Tibial nerve (tissue), 4 donors: ENCODE measurements at places on chromosomes 6 and 20. TPM values are rescaled to one million over a fixed set of nuclear protein-coding genes. Genes with fewer than 3 reads are reported as not detected.
A peak's percentile ranks its signal among the peaks of the same experiment; 100 is the strongest.

Gene CDH26
- total RNA-seq = 2.5 TPM

Gene TSPO2
- not detected for total RNA-seq

Gene PHACTR1
- total RNA-seq = 1.5 TPM

Gene SLC22A16
- not detected for total RNA-seq

Gene CAP2
- 4.5 TPM for total RNA-seq

Gene DEFB112
- total RNA-seq = not detected

Gene SIGLEC1
- total RNA-seq = 33.9 TPM

Gene CDH22
- total RNA-seq = 0.60 TPM

Gene ECI2
- 44.9 TPM for total RNA-seq

- no peaks in the 10 kb centered on the region for H3K36me3 ChIP-seq
- peaks cover 4% of the 10 kb centered on the region for H3K4me1 ChIP-seq
- no peak for DNase-seq
- H3K4me3 ChIP-seq = no peak overlapping the region
These were observed 6.4 kb upstream of the TBXT start for GRCh38 chr6:166174031-166174430.

DNA sequence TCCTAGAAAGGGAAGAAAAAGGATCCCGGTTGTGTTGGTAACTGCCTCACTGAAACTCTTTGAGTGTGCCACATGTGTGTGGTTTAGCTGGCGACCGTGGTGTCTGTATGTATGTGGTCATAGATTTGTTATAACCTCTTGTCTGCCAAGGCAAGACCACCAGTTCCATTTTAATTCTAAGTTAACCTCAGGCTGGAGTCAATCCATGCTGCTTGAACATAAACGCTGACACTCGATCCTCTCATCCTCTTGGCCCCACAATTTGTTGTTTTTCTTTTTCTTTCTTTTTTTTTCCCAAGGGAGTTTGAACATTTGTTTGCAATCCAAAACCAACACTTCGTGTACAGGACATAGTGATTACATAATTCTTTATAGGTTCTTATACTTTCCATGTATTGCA, 318.9 kb upstream of the JAG1 start:
- no peak overlapping the region for H3K4me3 ChIP-seq
- no peaks in the 10 kb centered on the region for H3K27me3 ChIP-seq
- no peak overlapping the region for H3K27ac ChIP-seq
- no peak for DNase-seq
- no peaks in the 10 kb centered on the region for H3K36me3 ChIP-seq

DNA sequence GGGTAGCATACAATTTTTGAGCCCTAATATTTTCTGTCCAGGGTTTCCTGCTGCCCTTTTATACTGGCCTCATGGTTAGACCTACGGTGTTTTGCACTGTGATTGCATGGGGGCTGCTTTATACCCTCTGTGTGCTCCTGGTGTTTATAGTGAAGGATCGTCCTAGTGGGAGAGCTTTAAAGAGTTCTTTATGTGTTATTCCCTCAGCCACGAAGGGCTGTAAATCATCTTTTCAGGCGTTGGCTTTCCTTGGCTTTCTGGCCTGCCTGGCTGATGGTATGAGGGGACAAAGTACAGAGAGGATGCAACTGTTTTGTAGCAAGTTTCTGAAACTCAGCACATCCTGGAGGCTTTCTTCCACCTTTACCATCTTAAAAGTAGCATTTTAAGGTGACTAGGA, 464.3 kb downstream of the EPM2A start:
- H3K36me3 ChIP-seq = no peaks in the 10 kb centered on the region
- DNase-seq = no peak
- no peaks in the 10 kb centered on the region for H3K4me1 ChIP-seq
- H3K4me3 ChIP-seq = no peak overlapping the region
- H3K27me3 ChIP-seq = no peaks in the 10 kb centered on the region
- no peak overlapping the region for H3K27ac ChIP-seq

DNA sequence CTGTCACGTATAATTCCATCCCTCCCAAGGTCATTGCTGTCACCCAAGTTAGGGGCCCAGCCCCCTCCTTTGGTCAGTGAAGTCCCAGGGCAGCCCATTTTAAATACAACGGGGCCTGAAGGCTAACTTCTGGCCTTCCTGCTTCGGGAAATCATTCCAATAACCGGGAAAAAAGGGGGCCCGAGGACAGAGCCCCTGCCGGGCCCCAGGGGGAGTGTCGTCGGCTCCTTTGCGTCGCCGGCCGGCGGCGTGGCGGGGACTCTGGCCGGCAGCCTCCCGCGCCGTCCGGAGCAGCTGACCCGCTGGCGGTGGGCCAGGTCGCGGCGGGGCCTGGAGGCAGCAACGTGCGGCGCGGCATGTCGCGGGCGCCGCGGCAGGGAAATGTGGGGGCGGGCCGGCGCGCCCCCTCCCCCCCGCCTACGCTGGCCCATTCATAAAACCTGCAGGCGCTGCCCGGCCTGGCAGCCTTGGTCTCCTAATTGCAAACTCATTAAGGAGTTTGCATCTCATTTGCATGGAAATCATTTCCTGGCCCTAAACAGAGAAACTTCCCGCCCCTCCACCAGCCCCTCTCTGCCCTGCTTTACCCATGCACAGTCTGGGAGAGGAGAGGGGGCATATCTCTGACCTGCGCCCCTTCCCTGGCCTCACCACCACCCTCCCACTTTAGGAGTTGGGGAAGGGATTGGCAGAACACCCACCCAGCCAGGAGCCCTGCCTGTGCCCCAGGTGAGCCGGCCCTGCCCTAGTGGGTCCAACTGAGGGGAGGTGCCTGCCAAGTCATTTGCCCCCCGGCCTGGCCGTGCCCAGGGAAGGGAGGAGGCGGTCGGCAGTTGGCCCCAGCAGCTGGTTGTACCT, 50.7 kb downstream of the MRPL14 start:
- H3K36me3 ChIP-seq = no peaks in the 10 kb centered on the region
- H3K4me1 ChIP-seq = peaks cover 55% of the 10 kb centered on the region
- no peak overlapping the region for H3K4me3 ChIP-seq
- H3K27ac ChIP-seq = no peak overlapping the region

GRCh38 chr6:153947808-153948447, 91.1 kb upstream of the OPRM1 start:
- H3K36me3 ChIP-seq = no peaks in the 10 kb centered on the region
- no peak overlapping the region for H3K4me3 ChIP-seq
- no peaks in the 10 kb centered on the region for H3K4me1 ChIP-seq
- no peak for DNase-seq
- no peak overlapping the region for H3K27ac ChIP-seq

- no peaks in the 10 kb centered on the region for H3K27me3 ChIP-seq
- H3K36me3 ChIP-seq = peaks cover 91% of the 10 kb centered on the region
- H3K4me1 ChIP-seq = no peaks in the 10 kb centered on the region
- DNase-seq = no peak
These were observed 42.1 kb upstream of the MDFI start for GRCh38 chr6:41596096-41596685.

DNA sequence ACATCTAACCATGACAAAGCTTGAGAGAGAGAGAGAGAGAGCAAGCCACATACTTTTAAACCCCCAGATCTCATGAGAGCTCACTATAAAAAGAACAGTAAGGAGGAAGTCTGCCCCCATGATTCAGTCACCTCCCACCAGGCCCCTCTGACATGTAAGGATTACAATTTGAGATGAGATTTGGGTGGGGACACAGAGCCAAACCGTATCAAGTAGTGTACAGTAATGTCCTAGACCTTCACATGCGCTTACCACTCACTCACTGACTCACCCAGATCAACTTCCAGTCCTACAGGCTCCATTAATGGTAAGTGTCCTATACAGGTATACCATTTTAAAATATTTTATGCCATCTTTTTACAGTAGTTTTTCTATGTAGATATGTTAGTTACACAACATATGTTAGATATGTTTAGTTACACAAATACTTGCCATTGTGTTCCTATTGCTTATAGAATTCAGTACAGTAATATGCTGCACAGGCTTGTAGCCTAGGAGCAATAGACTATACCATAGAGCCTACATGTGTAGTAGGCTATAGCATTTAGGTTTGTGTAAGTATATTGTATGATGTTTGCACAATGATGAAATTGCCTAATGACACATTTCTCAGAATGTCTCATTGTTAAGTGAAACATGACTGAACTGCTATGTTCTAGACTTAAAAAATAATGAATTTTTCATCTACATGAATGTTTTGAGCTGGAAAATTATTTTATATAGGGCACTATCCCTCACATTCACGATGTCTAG, 11.7 kb downstream of the TSPYL1 start:
- no peak overlapping the region for H3K27ac ChIP-seq
- H3K4me3 ChIP-seq = no peak overlapping the region
- H3K27me3 ChIP-seq = no peaks in the 10 kb centered on the region
- H3K4me1 ChIP-seq = no peaks in the 10 kb centered on the region

DNA sequence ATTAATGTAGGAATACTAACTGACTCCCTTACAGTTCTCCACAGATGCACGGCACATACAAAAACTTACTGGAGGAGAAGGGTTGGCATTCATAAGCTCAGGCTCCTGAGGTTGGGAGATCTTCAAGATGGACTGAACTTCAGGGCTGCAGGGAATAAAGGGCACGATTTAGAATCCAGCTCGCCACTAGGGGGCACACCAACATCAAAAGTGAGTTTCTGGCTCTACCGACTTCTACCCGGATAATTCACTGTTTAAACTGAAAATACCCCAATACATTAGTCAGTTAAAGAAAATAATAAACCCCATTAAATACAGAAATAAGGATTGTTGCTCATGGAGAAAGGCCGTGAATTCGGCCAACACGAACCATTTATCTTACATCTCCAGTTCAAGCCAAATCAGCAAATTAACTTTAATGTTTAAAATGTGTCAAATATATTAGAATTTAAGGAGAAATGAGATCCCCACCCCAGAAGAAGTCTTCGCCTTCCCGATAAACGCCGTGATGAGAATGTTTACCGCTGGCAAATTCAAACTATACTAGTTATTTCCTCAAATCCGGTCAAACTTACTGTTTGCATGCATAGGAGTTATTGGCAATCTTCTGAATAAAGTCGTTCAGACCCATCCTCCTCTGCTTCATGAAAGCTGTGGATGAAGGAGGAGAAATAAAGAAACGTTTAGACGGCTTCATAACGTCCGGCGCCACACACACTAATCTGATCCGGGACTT, 121.7 kb upstream of the SLC2A12 start:
- no peaks in the 10 kb centered on the region for H3K27me3 ChIP-seq
- H3K27ac ChIP-seq = peak overlapping the region; percentile 96
- peaks cover 17% of the 10 kb centered on the region for H3K4me1 ChIP-seq
- DNase-seq = peak; percentile 96
- peaks cover 18% of the 10 kb centered on the region for H3K36me3 ChIP-seq

DNA sequence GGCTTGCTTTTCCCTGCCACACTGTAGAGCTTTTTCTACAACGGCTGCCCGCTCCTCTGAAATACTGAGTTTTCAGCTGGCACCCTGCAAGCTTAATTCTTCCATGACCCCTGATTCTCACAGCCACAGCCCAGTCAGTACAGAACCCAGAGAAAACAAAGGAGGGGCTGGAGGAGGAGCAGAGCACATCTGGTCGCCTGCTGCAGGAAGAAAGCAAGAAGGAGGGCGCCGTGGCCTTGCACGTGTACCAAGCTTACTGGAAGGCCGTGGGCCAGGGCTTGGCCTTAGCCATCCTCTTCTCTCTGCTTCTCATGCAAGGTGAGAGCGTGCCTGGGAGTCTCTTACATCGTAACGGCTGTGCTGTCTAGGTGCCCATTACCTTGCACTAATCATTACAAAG, 11.3 kb downstream of the DLK2 start:
- H3K4me3 ChIP-seq = no peak overlapping the region
- no peak overlapping the region for H3K27ac ChIP-seq
- peaks cover 16% of the 10 kb centered on the region for H3K36me3 ChIP-seq
- no peak for DNase-seq
- H3K4me1 ChIP-seq = no peaks in the 10 kb centered on the region

- DNase-seq = no peak
- no peaks in the 10 kb centered on the region for H3K36me3 ChIP-seq
- H3K27me3 ChIP-seq = no peaks in the 10 kb centered on the region
- H3K27ac ChIP-seq = no peak overlapping the region
- no peak overlapping the region for H3K4me3 ChIP-seq
These were observed 24.8 kb downstream of the ZNF311 start for GRCh38 chr6:28980137-28980851.

DNA sequence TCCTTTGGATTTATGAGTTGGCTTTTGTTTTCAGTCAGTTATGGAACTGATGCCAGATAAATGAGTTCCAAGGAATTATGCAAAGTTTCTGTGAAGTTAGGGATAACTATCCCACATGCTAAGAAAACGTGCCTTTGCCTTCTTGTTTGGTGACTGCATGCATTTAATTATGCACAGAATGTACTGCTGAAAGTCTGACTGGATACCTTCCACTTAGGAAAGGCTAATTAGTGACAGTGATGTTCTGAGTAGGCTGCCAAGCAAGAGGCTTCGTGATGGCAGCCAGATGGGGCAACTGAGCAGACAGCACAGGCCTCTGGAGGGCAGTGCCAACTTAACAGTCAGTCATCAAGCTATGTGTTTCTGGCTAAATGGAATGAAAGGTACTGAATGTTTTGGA, 289.9 kb downstream of the CD109 start:
- no peaks in the 10 kb centered on the region for H3K4me1 ChIP-seq
- DNase-seq = no peak
- no peak overlapping the region for H3K4me3 ChIP-seq
- H3K27me3 ChIP-seq = no peaks in the 10 kb centered on the region

- H3K4me1 ChIP-seq = no peaks in the 10 kb centered on the region
- H3K27ac ChIP-seq = no peak overlapping the region
- H3K36me3 ChIP-seq = no peaks in the 10 kb centered on the region
- no peaks in the 10 kb centered on the region for H3K27me3 ChIP-seq
- DNase-seq = no peak
- H3K4me3 ChIP-seq = no peak overlapping the region
These were observed 35.8 kb downstream of the GCNT2 start for GRCh38 chr6:10556992-10557391.

- no peaks in the 10 kb centered on the region for H3K36me3 ChIP-seq
- no peaks in the 10 kb centered on the region for H3K27me3 ChIP-seq
- peak; percentile 60 for DNase-seq
- H3K27ac ChIP-seq = no peak overlapping the region
These were observed 72.4 kb downstream of the FGD2 start for GRCh38 chr6:37077905-37078296.

DNA sequence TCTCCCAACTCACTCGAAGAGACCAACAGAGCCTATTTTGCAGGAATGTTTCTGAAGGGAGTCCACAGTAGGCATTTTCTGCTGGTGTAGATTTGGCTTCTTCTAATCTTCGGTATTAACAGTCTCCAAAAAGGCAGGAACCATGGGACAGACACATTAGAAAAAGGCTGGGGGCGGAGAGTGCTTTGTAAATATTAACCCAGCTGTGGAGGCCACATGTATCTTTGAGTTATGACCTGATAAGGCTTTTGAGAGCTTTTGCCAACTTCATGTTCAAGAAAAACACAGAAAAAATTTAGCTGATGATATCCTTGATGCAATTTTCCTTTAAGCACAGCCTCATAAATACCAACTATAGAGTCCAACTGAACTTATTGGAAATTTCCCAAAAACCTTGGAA, 119.4 kb upstream of the TSHZ2 start:
- H3K4me1 ChIP-seq = no peaks in the 10 kb centered on the region
- no peak for DNase-seq
- H3K27me3 ChIP-seq = no peaks in the 10 kb centered on the region
- no peak overlapping the region for H3K27ac ChIP-seq
- no peak overlapping the region for H3K4me3 ChIP-seq
